ENCODE measurements at places on chromosomes 5 and 9.
A peak's percentile ranks its signal among the peaks of the same experiment; 100 is the strongest.

- DNase-seq: no peak
Observed at GRCh38 chr5:57450991-57451876, 31.4 kb downstream of the ACTBL2 start.

- no peak for DNase-seq
Observed at GRCh38 chr5:97877588-97877987, 694.5 kb upstream of the RIOK2 start.

DNA sequence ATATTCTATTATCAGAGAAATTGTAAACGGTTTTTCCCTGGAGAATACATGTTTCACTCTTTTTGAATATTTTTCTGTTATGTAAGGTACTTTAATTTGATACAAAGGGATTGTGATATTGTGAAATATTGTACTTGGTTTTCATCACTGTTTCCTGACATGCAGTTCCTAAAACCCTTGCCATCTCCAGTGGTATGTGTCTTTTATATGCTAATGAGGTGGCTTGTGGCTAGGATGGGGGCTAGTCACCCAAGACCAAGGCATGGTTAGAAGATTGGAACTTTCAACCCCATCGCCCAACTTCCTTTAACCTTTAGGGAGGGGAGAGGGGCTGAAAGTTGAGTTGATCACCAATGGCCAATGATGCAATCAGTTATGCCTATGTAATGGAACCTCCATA is 160.6 kb downstream of the TAF11L14 start:
- DNase-seq: no peak

GRCh38 chr5:135042595-135042994 is 8.6 kb upstream of the PITX1 start:
- DNase-seq: no peak

DNA sequence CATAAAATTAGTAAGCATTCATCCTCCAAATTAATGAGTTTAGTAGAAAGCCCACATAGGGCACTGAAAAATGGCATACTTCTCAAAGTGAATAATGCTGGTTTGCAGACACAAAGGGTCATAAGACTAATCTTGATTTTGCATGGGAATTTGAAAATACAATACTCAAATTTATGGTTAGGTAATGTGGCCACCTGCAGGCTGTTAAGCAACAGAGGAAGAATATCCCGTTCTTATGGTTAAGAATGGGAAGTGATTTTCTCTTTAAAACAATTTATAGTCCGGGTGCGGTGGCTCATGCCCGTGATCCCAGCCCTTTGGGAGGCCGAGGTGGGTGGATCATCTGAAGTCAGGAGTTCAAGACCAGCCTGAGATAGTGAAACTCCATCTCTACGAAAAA is 9.4 kb upstream of the PLCXD3 start:
- DNase-seq: no peak

DNA sequence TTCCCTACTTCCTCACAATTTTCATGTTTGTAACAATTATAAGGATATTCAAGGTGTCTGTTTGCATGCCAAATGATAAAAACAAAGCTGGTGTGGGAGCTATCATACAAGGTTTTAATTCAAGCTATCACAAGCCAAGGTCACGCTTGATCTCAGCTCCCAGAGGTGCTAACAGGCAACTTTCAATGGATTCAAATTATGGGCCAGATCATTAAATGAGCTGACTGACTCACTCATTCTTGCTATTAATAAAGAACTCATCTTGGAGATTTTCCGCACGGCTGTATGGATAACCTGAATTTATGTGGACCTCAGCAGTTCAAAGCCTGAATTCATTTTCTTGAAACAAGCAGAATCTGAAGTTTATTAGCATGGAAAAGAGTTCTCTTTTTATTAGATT is 267.3 kb upstream of the CDH6 start:
- no peak for DNase-seq

DNA sequence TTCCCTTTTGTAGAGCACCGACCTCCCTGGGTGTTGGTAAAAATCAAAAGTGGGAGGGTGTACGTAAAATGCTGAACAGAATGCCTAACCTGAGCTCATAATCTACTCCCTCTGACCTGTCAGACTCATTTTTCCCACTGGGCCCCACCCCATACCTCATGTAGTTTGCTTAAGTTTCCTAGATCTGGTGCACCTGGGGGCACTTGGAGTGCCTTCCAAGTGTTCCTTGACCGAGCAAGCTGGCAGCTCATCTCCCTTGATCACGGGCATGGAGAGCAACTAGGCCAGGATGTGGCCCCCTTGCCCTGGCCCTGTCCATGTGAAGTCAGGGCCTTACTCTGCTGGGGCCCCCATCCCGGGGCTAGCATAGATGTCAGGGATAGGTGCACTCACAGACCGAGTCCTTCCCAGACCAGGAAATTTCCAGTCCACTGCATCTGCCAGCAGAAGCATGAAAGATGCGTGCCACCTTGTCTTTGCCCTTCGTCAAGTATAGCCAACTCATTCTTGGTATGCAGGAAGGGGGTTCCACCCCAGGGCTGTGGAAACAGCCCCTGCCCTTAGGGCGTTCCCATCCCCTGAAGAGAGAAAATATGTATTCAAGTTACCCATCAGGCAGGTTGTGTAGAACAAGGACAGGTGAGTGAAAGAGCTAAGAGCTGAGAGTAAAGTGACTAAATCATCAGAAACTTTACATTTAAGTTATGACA is 41.9 kb downstream of the SLC22A5 start:
- DNase-seq: no peak

DNA sequence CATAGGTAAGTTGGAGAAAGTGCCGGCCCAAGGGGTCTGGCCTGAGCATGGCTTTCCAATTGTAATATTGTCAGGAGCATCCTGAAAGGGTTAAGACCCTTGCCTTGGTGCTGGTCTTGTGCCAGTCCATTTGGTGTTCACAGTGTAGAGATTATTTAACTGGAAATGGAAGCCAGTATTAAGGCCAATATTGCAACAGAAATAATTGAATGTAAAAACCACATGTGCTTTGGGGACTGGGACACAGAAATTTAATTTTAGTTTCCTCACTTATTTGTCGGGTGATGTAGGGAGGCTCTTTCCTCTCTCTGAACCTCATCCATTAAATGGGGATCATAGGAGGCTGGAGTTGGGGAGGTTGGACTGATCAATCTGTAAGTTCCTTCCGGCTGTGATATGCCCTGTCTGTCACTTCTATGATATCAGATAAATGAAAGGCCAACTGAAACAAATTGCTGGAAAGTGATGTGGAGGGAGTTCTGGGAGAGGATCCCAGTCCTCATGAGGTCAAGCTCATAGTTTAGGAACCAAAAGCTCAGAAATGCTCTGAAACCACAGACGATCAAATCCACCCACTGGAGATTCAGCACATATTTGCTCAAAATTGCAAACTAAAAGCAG is 54.8 kb upstream of the COL15A1 start:
- DNase-seq: no peak

- no peak for DNase-seq
Observed at GRCh38 chr5:61002611-61003355, 57.8 kb downstream of the NDUFAF2 start.

DNA sequence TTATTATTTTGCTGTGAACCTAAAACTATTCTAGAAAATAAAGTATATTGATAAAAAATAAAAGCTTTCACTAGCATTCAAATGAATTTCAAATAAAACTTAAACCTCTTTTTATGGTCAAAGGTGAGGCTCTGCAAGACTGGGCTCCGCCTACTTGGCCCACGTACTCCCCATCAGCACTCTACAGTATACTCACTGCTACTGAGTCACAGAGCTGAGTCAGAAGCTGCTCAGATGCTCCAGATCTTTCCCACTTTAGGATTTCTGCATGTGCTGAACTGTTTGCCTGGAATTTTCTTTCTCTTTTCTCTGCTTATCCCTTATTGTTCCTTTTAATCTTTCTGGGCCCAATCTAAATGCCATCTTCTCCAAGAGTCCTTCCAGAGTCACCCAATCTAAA is 331.9 kb upstream of the CCNG1 start:
- DNase-seq: no peak

DNA sequence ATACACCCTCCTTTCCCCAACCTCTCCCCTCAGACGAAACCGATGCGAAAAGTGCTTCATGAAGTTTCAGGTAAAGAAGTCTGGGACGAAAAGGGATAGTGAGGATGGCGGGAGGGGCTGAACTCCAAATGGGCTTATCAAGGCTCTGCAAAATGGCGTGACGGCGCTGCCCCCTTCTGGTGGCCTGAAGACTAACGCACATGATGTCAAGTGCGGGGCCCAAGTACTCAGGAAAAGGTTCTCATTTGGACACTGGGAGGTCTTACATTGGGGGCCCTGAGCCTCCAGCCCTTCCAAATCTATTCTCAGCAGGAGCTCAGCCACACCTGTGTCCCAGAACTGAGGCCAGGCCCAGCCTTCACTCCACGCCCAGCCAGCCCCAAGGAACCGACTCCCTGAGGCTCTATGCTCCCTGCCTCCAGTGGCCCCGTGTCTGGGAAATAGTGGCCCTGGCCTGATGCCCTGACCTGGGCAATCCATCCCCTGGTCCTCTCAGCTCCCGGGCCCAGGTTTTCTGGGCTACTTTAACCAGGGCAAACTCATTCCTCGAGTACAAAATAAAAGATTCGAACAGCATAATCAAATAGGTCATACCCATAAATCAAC is 119.9 kb downstream of the KCNIP1 start:
- DNase-seq: peak; percentile 59

DNA sequence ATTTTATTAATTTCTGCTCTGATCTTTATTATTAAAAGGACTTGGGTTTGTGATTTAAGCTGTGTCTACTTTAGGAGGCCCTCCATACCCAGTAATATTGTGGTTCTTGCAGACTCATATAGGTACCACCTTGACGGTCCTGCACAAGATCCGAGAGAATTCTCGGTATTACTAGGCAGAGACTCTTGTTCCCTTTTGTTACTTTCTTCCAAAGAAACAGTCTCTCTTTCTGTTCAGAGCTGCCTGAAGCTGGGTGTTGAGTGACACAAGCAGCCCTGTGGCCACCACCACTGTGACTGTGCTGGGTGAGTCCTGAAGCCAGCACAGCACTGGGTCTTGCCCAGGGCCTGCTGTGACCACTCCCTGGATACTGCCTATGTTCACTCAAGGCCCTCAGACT is 666.6 kb downstream of the SEMA5A start:
- no peak for DNase-seq

GRCh38 chr5:44605926-44606325 is 202.8 kb upstream of the MRPS30 start:
- no peak for DNase-seq

DNA sequence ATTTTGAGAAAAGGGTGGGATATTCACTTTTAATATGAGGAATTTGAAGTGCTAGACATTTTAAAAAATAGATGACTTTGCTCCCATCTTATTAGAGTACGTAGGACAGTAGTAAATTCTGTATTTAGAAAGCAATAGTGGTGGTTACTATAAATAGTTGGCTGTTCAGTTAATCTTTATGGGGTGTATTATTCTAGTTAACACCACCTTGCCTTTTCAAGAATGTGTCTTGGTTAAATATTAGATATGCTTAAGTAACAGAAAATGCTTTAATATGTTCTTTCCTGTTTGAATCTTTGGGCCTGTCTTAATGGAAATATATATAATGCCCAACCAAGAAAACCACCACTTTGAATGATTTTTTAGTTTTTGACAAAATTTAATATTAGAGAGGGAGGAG is 608.7 kb upstream of the FAM174A start:
- no peak for DNase-seq

DNA sequence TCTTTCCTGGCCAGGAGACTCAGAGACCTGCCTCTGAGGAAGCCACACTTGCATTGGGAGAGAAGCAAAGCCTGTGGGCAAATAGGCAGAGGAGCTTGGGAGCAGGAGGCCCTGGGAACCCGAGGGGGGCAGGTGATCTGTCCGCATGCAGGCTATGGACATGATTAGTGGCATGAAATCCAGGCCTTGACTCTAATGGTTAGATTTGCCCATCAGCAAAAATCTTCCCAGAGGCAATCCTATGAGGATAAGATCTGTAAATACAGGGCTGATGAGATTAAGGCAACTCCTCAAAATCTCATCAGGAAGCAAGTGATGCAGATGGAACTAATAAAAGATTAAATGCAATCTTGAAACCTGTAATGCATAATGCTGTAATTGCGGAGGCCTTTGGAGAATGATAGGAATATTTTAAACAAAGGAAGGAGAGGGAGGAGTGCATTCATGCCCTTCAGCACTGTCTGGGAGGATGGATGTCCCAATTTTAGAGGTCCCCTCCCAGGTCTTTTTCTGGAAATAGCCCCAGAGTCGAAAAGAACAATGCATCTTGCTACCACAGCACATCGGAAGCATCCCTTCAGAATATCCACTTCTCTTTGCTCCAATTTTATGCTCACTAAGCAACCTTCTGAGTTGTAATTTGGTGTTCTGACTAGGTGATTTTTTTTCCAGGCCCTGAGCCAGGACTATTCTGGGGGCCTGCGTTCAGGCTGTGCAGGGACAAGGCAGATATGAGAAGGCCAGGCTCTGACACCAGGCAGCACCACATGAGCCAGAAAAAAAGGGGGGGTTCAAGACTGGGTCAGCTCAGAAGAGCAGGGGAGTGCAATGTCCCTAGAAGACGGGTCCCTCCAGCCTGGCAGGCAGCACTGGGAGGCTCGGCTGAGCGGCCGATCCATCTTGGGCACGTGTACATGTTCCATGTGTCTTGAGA is 66.5 kb downstream of the MED10 start:
- DNase-seq: no peak
